ENCODE measurements at places on chromosomes 12 and 14. TPM values are rescaled to one million over a fixed set of nuclear protein-coding genes. Genes with fewer than 3 reads are reported as not detected.

The CELA1 gene
- not detected for total RNA-seq

The SLC39A2 gene
- total RNA-seq: not detected

The CD4 gene
- total RNA-seq: 7.4 TPM

The NAV3 gene
- 1.5 TPM for total RNA-seq

The OVCH1 gene
- total RNA-seq: 0.25 TPM

The GLT8D2 gene
- 11.7 TPM for total RNA-seq

The MYO1A gene
- total RNA-seq: not detected

The CTDSP2 gene
- 82.6 TPM for total RNA-seq
